ENCODE measurements at places on chromosomes 2 and 18.

DNA sequence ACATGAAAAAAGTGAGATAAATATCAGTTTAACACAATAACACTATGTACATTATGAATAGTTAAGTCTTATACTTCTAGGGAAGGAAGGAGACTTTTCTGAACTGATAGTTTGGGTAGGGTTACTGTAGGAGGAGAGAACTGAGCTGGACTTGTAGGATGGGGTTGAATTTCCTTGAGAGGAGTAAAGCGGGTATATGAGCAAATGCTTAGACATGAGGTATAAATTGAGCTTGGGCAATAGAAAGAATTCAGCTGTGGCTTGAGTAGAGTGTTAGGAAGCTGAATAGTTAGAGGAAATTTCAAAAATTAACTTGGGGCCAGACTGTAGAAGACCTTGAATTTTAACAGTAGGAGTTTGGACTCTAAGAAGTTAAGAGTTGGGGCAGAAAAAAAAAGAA lies 45.1 kb downstream of the LCLAT1 start:
- DNase-seq = no peak

GRCh38 chr18:12309683-12310198 lies 1.7 kb downstream of the TUBB6 start:
- DNase-seq = no peak

- DNase-seq = no peak
Measured at GRCh38 chr2:101300836-101301235, 7.7 kb downstream of the RNF149 start.

- DNase-seq = no peak
Measured at GRCh38 chr18:14085770-14086457, 46.3 kb downstream of the ZNF519 start.

DNA sequence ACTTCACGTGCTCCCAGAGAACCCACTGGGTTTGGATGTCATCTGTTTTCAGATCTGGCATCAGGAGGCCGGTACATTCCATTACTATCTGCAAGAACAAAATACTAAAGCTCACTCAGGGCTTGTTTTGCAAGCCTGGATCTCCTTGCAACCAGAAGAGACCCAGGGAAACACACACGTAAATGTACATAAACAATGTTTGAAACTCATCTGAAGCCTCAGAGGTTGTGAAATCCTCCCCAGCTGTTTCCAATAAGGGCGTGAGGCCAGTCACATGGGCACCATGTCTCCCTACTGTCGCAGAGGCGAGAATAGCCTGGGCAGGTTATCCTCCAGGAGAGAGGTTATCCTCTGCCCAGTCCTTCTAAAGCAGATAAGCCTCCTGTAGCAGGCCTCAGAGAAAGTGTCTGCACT lies 186.9 kb downstream of the GFPT1 start:
- DNase-seq = no peak

All from cortex of kidney (tissue), 1 donor.